ENCODE measurements at places on chromosomes 2 and 18. TPM values are rescaled to one million over a fixed set of nuclear protein-coding genes. Genes with fewer than 3 reads are reported as not detected.

Gene POTEF
- 13.6 TPM for total RNA-seq

Gene RAB17
- 140 TPM for total RNA-seq

Gene PTPRN
- 5.7 TPM for total RNA-seq

DNA sequence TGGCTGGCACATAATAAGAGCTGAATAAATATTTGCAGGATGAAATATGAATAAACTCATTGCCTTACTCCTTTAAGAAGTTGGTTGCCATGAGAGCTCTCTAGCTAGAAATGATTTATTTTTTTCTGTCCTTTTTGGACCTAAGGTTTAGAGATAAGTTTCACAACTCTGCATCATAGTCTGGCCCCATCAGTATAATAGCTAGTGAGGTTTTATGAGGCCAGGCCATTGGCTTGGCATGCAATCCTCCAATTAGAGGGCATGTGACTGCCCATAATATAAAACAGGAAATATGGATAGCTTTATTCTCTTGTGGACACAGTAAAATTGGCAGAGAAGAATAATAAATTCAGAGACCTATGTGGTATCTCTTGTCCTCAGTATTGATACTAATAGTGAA is 26.2 kb upstream of the INSIG2 start:
- H3K27ac ChIP-seq: no peak overlapping the region
- no peak for DNase-seq
- H3K4me1 ChIP-seq: peaks cover 2% of the 10 kb centered on the region
- no peak overlapping the region for H3K4me3 ChIP-seq
- no peaks in the 10 kb centered on the region for H3K27me3 ChIP-seq

DNA sequence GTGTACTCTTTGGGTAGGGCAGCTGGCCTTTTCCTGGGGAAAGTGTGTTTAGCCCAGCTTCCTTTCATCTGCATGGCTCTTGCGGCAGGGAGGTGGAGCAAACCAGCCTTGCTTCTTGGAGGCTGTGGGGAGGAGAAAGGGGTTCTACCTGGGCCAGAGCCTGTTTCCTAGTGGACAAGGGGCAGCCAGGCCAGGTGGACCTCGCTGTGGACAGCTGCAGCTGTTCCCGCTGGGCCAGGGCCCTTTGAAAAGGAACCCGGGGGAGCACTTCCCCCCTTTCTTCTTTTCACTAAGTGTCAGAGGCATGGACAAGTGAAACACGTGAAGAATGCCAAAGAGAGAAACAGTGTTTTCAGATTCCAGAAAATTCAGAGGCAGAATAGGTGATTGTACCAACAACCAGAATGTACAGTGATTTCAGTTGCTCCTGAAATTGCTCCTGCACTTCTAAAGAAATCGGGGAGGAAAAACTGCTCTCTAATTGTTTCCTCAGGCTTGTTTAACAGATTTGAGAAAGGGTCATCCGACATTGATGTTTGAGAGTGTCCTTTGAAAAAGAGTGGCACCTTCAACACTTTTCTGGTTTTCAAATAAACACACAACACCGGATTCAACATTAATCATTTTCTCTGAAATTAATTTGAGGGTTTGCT is 3.9 kb downstream of the GLI2 start:
- H3K4me3 ChIP-seq: peak overlapping the region; percentile 88
- peak overlapping the region; percentile 99 for H3K27ac ChIP-seq
- H3K4me1 ChIP-seq: peaks cover 62% of the 10 kb centered on the region
- H3K36me3 ChIP-seq: no peaks in the 10 kb centered on the region
- DNase-seq: no peak
- H3K27me3 ChIP-seq: no peaks in the 10 kb centered on the region

- H3K27me3 ChIP-seq: no peaks in the 10 kb centered on the region
- peaks cover 82% of the 10 kb centered on the region for H3K4me1 ChIP-seq
- H3K27ac ChIP-seq: peak overlapping the region; percentile 96
- DNase-seq: no peak
- peak overlapping the region; percentile 44 for H3K4me3 ChIP-seq
- H3K36me3 ChIP-seq: peaks cover 59% of the 10 kb centered on the region
Observed at GRCh38 chr18:3458378-3458777, 8.4 kb downstream of the TGIF1 start.

DNA sequence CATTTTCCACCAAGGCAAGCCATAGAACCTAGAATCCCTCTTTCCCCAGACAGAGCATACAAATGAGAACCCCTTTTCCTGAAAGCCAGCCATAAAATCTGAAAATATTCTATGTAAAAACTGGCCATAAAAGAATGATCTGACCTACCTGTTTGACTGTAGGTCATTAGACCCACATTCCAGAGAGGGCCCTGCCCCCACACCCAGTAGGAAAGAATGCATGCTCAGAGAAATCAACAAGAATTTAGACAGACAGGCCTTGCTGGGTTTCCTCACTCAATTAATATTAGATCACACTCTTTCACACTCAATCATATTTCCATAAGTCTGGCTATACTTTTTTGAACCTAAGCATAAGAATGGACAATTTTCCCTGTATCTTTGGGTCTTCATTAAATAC is 929.5 kb downstream of the ERBB4 start:
- peak overlapping the region; percentile 14 for H3K27ac ChIP-seq
- H3K27me3 ChIP-seq: no peaks in the 10 kb centered on the region
- H3K4me1 ChIP-seq: peaks cover 28% of the 10 kb centered on the region
- peak; percentile 30 for DNase-seq
- H3K36me3 ChIP-seq: no peaks in the 10 kb centered on the region

DNA sequence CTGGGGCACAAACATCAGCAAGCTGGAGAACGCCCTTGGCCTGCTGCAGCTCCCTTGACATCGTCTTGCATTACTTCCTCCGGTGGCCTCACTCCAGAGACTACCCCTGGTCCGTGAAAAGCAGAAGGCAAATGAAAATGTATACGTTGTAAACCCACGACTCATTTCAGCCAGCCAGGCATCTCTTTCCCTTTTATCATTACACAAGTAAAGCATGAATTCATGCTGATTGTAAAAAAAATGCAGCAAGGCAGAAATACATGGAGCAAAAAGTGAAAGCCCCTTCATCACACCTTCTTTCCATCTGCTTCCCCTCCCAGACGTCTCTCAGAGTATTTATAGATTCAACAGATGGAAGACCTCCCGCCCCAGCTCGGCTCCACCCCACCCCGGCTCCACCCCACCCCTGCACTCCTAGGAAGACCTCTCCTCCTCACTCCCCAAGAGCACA is 41.6 kb upstream of the RALBP1 start:
- peaks cover 21% of the 10 kb centered on the region for H3K4me1 ChIP-seq
- H3K27me3 ChIP-seq: no peaks in the 10 kb centered on the region
- no peak overlapping the region for H3K27ac ChIP-seq
- DNase-seq: no peak

DNA sequence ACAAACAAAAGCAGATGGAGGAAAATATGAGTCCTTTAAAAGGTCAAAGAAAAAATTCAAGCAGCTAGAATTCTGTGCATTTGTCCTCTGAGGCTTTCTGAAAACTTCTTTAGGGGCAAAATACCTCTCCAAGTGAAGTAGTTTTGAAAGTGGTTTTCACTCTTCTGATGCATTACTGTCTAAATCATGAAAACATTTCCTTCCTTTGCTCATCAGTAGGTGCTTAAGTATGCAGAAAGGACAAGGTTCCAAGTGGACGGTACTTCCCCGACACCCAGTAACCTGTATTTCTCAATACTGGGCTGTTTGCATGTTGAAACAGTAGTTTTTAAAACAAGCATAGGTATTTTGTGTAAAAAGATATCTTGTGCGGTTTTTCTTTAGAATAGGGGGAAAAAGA is 189.1 kb upstream of the ERBB4 start:
- H3K4me3 ChIP-seq: no peak overlapping the region
- no peaks in the 10 kb centered on the region for H3K36me3 ChIP-seq
- no peaks in the 10 kb centered on the region for H3K27me3 ChIP-seq
- peaks cover 13% of the 10 kb centered on the region for H3K4me1 ChIP-seq

DNA sequence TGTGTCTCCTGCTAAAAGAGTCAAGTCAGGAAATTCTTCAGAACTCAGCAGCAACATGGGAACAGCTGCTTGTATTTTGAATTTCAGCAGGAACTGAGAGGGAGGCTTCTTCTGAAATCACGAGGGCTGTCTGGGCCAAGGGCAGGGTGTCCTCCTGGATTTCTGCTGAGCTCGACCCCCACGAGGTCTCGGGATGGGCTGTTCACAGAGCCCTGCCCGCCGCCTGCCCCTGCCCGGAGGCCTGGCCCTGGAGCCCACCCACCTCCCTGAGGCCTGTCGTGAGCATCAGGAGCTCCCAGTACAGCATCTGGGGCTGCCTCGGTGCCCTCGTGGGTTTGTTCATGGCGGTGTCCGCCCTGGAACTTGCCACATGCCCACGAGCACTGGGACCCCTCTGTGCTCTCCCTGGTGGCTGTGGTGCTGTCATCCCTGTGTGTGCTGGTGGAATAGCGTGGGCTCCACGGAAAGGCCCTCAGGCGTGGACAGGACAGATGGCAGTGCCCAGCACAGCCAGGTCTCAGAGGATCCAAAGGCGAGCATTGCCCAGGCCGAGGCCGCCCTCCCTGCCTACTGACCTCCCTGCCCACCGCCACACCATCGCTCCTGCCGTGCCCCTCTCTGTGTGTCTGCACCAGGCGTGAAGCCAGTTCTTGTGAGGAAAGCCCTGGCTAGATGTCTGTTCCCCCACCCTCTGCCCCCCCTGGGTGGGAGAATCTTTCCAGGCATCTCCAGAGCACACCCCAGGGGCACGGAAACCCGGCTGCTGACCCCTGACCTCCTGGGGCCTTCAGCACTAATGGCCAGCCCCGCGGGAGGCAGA is 25.9 kb downstream of the RAMP1 start:
- H3K36me3 ChIP-seq: no peaks in the 10 kb centered on the region
- no peak overlapping the region for H3K27ac ChIP-seq
- no peaks in the 10 kb centered on the region for H3K27me3 ChIP-seq
- no peak overlapping the region for H3K4me3 ChIP-seq
- DNase-seq: no peak

- H3K36me3 ChIP-seq: no peaks in the 10 kb centered on the region
- no peak for DNase-seq
- no peak overlapping the region for H3K4me3 ChIP-seq
- H3K27ac ChIP-seq: no peak overlapping the region
- H3K4me1 ChIP-seq: no peaks in the 10 kb centered on the region
Observed at GRCh38 chr2:100206731-100207255, 64.4 kb upstream of the AFF3 start.

DNA sequence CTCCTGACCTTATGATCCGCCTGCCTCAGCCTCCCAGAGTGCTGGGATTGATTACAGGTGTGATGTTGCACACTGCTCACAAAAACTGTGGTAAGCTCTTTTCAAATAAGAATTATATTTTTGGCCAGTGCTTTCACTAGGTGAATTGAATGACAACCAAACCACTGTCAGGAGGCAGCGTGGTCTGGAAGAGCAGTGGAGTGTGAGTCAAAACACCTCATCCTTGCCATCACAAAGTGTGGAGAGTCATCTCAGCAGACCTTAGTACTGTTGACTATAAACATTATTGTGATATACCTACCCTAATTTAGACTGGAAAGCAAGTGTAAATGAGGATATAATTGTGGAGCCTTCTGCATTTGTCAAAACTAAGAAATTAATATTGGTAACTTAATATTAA is 61.3 kb downstream of the UBE2E3 start:
- DNase-seq: no peak
- no peaks in the 10 kb centered on the region for H3K4me1 ChIP-seq
- no peaks in the 10 kb centered on the region for H3K36me3 ChIP-seq
- H3K27ac ChIP-seq: no peak overlapping the region
- H3K27me3 ChIP-seq: no peaks in the 10 kb centered on the region
- H3K4me3 ChIP-seq: no peak overlapping the region

DNA sequence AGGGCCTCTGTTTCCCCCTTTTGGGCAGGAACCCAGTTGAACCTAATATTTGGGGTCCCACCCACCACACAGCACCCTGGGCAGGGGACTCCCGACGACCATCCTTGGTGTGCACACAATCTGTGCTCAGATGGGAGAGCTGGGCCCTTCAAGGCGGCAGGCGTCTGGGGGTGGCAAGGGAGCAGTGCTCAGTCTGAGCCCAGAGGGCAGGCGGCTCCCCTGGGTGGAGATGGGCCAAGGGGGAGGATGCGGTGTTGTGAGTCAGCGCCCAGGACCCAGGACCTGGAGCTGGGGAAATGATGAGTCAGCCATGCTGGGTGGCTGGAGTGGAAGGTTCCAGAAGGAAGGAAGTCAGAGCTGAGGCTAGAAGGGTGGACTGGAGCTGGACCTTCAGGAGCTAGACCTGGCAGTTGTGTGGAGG is 3.8 kb downstream of the PROM2 start:
- peaks cover 37% of the 10 kb centered on the region for H3K4me1 ChIP-seq
- no peak for DNase-seq
- H3K4me3 ChIP-seq: no peak overlapping the region
- H3K27me3 ChIP-seq: no peaks in the 10 kb centered on the region
- no peaks in the 10 kb centered on the region for H3K36me3 ChIP-seq
